ENCODE measurements at places on chromosomes 16 and 17.

- no peak for DNase-seq
Observed at GRCh38 chr17:81193470-81194224, 27.6 kb upstream of the AATK start.

DNA sequence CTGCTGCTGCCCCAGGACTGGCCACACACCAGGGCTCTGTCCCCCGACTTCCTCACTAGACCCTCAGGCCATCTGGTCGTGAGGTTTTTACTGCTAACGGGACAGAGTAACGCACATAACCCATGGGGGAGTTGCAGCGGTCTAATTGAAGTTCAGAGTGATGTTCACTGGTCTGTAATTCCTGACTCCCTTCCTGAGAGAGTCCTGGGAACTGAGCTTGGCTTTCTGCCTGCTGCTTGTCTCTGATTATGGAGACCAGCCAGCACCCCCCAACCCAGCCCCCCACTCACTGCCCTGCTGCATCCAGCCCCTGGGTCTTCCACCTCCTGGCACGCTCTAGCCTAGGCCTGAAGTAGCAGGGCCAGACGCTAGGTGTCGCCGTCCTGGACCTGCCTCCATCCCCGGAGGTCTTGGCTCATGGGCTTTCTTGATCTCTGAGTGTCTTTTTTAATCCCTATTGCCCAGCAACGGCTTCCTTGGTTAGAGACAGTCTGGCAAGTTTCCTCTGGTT is 192.9 kb downstream of the CCDC182 start:
- no peak for DNase-seq

GRCh38 chr17:14332331-14332730 is 31.4 kb downstream of the HS3ST3B1 start:
- DNase-seq = no peak

- DNase-seq = no peak
Observed at GRCh38 chr17:56830726-56831368, 2.9 kb downstream of the C17orf67 start.

- no peak for DNase-seq
Observed at GRCh38 chr16:12455287-12455798, 348.3 kb downstream of the CPPED1 start.

- DNase-seq = no peak
Observed at GRCh38 chr17:43671031-43671692, 9.4 kb upstream of the MEOX1 start.

DNA sequence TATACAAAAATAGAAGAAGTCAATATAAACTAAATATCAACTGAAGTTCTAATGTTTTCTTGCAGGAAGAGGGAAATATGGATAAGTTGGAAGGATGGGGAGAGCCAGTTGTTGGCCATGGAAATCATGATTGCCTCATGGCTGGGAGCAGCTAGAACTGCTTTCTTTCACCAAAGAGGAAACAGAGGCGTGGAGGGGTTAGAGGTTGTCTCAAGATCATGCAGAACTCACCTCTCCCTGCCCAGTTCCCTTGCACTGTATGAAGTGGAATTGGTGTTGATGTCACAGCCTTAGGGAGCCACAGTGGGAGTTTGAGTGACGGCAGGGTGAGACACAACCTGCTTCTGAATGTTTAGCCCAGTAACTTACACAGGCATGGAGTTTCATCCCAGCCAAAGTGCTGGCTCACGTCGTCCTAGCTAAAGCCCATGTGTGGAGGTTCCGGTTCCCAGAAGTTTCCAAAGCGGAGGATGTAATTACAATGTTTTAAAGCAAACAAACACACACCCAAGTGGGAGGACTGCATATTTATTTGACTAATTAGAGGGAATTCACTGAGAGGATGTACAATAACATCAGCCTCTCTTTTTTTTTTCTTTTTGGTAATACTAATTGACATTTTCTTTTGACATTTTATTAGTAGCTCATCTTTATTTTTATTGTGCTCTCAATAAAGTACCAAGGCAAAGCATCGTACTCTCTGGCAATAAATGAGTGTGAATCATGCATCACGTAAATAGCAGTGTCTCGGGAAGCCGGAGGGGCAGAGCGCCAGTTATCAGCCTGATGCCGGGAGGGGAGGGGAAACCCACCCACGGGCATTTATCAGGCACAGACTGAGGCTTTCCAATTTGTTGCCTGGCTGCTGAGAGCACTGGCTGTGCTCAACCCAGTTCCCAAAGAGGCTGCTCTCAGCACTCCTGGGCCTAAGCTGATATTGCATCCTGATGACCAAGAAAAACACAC is 118.7 kb upstream of the CDH5 start:
- no peak for DNase-seq

DNA sequence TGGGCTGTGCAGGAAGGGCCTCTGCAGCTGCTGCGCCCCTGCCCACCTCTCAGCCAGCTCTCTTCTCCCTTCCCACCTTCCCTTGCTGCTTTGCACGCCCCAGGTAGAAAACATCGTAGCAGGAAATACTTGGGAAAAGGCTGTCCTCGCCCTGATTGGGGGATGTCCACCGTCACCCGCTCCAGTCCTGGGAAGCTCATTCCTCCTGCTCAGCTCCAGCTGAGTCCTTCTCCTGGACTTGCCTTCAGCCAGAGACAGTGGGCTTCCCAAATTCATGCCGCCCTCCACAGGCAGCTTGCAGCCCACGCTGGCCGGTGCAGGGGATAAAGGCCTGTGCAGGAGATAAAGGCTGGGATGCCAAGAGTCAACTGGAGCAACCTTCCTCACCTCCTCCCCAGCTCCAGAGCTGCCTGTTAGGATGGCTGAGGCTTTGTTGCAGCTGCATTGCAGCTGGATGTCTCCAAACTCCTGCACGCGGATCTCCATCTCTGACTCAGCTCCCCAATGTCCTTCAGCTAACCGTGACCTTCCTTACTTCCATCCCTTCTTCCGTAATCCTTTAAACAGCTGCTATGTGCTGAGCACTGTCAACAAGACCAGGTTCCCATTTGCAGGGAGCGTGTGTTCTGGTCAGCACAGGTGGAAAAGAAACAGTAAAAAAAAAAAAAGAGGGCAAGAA is 402.0 kb upstream of the TNRC6C start:
- no peak for DNase-seq

DNA sequence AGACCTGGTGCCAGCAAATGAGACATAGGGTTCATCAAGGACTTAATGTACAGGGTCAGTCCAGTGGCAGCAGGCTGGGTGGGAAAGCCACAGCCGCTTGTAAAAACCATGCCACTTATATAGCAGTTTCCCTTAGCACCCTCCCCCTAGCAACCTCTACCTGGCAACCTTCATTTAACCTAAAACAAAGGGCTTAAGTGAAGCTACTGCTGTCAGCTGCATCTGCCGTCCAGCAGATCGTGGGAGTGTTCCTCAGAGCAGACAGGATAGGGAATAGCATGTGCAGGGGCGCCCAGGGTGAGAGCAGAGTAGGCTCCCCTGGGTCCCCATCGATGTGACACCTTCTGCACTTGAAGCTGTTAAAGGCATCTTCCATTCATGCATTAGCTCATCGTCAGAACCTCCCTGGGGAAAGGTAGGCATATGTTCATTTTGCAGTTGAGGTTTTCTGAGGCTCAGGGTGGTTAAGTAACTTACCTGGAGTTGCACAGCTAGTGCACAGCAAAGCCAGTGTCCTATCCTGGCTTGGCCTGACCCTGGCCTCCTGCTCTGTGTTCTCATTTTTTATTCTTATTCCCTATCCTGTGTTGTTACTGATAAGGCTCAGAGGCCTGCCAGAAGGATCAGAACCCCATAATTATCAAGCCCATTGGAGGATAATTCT is 112.5 kb downstream of the SOCS1 start:
- no peak for DNase-seq

- DNase-seq = no peak
Observed at GRCh38 chr17:55202896-55203295, 61.9 kb upstream of the HLF start.

- no peak for DNase-seq
Observed at GRCh38 chr17:28100251-28100650, 57.8 kb downstream of the NLK start.

GRCh38 chr17:68328676-68329075 is 37.4 kb downstream of the ARSG start:
- DNase-seq = no peak

DNA sequence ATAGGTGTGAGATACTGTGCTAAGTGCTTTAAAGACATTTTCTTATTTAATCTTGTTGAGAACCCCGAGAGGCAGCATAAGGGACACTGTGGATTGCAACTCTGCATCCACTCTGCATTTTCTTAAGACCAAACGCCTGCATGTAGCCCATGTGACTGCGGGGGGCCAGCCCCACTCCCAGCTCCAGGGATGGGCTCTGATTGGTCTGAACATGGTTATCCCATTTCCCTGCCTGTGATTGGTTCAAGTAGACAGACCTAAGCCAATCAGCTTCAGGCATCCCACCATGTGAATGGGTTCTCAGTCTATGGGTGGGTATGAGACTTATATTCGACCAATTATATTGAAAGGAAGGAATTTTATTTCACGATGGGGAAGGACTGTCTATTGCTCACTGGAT is 33.2 kb upstream of the USP7 start:
- DNase-seq = no peak

DNA sequence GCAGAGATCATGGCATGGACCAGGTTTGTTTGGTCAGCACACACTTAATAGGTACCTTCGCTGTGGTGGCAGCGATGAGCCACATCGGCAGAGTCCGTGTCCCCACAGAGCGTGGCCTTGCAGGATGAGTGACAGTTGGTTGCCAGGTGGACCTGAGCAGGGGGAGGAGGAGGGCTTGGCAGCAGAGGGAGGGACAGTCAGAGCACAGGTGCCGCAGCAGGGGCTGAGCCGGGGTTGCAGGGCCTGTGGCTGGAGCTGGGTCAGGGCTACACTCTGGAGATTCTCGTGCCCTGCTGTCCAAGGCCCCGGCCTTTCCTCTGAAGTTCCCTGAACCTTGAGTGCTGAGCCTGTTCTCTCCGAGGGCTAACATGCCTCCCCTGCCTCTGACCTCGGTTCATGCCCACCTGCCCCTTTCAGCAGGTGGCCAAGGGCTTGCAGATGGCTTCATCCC is 24.8 kb downstream of the POLR3E start:
- DNase-seq = peak; percentile 63

Data from left forelimb (tissue), 1 donor.